ENCODE measurements at places on chromosomes 7 and 10.

- no peak for DNase-seq
These were observed 2.5 kb upstream of the GDF2 start for GRCh38 chr10:47319784-47320183.

- no peak for DNase-seq
These were observed 76.0 kb downstream of the DENND2A start for GRCh38 chr7:140564643-140565042.

DNA sequence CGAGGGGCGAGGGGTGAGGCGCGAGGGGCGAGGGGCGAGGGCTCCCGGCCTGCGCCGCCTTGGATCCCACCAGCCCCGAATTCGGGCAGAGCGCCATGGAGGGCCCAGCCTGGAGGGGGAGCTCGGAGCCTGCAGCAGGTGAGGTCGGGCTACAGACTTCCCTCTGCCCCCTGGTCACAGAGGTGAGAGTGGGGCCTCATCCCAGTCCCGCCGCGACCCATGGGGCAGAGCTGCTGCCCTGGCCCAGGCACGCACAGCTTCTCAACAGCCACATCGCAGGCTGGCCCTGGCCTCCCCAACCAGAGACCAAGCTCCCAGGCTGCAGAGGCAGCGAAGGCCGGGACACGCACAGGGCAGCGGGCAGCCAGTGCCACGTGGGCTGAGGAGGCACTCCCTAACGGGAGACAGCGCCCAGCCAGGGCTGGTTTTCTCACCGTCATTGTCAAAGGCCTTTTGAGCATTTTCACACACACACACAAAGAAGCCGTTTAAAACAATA lies 191.8 kb downstream of the PTPRN2 start:
- no peak for DNase-seq

- DNase-seq = no peak
These were observed 590.8 kb downstream of the AUTS2 start for GRCh38 chr7:70188901-70189650.

- DNase-seq = no peak
These were observed 9.0 kb downstream of the MGAM2 start for GRCh38 chr7:142120524-142120923.

DNA sequence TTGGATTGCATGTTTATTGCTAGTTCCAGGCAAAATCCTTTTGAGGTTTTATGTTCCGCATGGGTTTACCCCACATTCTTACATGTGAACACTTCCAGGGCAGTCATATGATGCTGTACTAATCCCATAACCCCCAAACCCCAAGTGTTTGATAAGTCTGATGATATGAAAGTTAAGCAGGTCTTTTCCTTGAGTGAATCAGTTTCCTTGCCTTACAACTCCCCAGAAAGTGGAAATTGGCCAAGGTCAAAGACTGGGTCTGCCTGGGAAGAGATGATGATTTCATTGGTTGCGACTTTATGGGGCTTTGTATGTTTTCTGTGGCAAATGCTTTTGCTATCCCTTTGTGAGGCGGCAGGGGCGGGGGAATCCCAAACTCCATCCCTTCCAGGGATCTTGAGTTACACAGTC lies 24.7 kb downstream of the AFAP1L2 start:
- no peak for DNase-seq

DNA sequence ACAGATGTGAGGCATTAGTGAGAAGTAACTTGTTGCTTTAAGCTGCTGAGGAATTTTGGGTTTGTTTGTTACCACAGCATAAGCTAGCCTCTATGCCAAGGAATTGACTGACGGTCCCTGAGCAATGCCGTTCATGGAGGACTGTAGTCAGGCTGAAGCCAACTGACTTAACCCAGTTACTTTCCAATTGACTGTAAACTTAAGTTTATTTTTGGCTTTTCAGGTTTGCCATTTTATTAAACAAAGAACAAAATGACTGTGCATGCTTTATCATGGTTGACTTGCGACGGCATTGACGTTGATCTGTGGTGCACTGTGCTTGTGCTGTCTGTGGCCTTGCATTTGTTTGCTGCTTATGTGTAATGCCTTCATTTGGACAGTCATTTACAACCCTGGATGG lies 53.5 kb downstream of the DNAJB9 start:
- DNase-seq = no peak

DNA sequence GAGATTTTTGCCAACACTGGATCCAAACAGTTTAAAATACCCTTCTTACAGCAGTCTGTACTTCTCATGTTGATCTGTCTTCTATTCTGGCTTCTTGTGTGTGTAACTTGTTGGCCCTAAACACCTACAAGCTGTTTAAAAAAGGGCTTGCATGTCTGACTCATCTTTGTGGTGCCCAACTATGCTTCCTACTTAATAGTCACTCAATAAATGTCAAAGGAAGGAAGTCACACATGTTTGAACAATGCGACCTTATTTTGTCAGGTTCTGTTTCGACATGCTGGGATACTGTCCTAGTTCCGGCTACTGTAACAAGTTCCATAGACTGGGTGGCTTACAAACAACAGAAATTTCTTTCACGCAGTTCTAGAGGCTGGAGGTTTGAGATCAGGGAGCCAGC lies 9.4 kb upstream of the GRK5 start:
- no peak for DNase-seq

DNA sequence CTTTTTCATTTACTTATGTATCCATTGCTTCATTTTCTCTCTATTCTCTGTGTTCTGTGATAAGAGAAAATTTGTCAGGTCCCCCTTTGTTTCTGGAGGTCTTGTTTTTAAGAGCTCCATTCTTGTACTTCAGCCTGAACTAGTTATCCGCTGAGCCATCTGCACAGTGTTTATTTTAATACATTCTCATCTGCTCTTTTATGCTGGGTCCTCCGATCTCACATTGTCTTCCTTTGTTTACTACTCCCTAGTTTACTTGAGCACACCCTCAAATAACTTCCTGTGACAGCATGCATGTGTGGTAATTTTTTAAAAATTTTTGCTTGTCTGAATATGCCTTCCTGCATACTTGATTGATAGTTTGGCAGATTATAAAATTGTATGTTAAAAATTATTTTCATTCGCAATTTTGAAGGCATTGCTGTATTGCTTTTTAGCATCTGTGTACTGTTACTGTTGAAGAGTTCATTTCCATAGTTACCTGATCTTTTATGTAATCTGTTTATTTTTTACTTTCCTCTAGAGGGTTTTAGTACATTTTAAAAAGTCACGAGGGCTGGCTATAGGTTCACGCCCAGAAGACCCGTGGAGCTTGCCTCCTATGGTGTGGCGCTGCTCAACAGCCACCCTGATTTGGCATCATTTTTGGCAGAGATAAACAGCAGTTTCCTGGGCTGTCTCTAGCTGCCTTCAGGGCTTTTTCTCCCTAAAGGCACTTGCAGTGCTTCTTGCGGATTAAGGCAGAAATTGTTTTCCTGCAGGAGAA lies 31.9 kb downstream of the RSBN1L start:
- DNase-seq = no peak

- DNase-seq = no peak
These were observed 44.5 kb downstream of the PSMC2 start for GRCh38 chr7:103391976-103392375.

DNA sequence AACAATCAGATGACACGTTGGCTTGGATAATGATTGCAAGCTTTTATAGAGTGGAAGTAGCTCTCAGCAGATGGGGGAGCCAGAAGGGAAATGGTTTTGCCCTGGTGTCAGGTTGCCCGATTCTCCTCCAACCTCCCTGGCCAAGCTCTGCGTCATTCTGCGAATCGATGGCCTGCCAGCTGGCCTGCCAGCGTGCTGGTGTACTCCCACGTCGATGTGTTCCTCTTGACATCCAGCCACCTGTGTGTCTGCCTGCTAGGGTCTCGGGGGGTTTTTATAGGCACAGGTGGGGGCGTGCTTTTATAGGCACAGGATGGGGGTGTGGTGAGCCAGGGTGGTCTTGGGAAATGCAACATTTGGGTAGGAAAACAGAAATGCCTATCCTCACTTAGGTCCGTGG lies 4.6 kb downstream of the NET1 start:
- DNase-seq = no peak

DNA sequence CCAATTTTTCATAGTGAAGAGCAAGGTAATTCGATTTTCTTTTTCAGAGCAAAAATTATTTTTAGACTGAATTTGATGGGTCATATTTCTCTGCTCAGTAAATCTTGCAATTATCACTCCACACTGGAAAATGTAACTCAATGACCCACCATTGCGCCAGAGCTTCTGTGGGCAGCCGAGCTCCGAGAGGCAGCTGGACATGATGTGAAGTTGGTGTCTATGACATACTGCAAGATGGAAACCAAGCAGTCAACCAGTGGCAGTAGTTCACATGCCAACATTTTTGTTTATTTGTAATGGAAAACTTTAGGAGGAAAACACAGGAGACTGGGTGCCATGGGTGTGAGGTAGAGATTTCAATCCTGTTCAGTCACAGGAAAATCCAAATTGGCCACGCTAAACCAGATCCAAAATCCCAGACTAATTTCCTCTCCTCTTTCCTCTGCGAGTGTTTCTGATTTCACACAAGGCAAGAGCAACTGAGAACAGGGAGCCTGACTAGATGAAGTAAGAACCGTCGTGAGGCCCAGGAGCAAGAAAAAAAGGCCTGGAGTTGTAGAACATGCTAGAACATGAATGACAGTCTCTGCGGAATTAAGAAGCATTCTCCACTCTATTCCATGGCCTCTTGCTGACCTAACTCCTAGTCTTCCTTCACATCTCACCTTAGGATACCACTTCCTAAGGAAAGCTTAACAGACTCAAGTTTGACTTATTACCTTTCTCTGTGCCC lies 39.3 kb downstream of the CALD1 start:
- no peak for DNase-seq

DNA sequence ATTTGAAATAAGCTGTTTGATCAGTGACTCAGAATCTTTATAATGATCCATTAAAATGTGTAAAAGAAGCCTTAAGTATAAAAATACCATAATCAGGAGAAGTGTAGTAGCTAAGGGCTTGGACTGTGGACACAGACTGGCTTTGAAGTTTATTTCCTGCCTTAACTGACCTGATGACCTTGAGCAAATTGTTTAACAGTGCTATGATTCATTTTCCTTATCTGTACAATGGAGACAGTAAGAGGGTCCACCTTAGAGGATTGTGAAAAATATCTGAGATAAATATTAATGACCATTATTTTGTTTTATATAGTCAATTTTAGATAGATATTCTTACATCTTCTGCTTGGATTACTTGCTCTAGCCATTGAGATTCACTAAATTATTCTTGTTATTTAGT lies 13.3 kb upstream of the RPA3 start:
- no peak for DNase-seq

GRCh38 chr7:11412036-11412435 lies 420.0 kb downstream of the THSD7A start:
- no peak for DNase-seq

GRCh38 chr7:48426966-48427555 lies 255.8 kb downstream of the ABCA13 start:
- DNase-seq = no peak

- no peak for DNase-seq
These were observed 592.5 kb downstream of the ARL4A start for GRCh38 chr7:13279854-13280435.
